ENCODE measurements at places on chromosomes 13 and 19.

DNA sequence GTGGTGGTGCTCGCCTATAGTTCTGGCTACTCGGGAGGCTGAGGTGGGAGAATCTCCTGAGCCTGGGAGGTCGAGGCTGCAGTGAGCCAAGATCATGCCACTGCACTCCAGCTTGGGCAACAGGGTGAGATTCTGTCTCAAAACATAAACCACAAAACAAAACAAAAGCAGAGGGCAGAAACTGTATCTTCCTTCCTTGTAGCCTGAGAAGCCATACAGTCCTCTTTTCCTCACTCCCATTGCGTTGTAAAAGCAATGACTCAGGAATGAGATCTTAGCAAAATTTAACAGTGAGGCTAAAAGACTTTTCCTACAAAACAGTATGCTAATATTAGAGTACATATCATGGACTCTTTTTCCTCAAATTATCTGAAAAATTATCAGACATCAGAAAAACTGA, 130.9 kb downstream of the SHISA2 start:
- no peak for DNase-seq

DNA sequence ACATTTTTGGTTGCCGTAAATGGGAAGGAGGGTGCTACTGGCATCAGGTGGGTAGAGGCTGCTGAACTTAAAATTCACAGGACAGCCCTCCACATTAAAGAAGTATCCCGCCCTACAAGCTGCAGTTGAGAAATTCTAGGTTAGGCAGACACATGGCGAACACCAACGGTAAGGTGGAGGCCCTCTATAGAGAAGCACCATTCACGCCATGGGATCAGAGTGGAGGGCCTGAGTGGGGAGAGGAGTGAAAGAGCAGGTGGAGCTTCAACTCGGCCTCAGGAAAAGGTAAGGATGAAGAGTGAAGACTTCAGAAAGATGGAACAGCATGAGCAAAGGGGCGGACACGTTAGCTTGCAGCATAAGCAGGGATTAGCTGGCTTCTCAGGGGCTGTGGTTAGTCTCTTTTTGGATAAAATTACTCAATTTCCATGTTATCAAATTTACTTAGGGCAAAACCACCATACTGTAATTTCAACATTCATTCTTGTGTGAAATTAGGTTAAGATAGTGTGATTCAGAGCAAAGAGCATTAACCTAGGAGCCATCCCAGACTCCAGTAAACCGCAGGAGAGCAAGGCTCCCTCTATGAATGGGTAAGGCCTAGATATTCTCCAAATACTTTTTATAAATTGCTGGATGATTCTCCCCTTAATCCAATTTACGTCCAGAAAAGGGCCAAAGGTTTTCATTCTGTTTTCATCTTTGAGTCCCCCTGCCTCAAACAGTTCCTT, 1.2 kb downstream of the EEF1AKMT1 start:
- no peak for DNase-seq

DNA sequence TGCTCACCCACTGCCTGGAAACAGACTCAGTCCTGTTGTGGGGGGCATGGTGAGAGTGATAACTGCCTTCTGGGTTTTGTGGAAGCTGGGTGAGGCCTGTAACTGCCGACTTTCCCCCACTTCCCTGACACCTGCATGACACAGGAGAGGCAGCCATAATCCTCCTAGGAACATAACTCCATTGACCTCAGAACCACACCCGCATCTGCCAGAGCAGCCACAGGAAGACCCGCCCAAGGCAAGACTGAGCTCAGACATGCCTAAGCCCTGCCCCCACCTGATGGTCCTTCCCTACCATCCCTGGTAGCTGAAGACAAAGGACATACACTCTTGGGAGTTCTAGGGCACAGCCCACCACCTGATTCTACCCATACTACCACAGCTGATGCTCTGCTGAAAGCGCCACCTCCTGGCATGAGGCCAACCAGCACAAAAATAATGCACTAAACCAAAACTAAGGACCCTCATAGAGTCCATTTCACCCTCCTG, 326.7 kb downstream of the RBM26 start:
- no peak for DNase-seq

- no peak for DNase-seq
Observed at GRCh38 chr19:10402441-10403038, 802 bp downstream of the CDC37 start.

GRCh38 chr19:40717880-40718773, 1.2 kb downstream of the ITPKC start:
- no peak for DNase-seq

Data from NCI-H2081 (cell line).